ENCODE measurements at places on chromosomes 5 and 9.
A peak's percentile ranks its signal among the peaks of the same experiment; 100 is the strongest.

DNA sequence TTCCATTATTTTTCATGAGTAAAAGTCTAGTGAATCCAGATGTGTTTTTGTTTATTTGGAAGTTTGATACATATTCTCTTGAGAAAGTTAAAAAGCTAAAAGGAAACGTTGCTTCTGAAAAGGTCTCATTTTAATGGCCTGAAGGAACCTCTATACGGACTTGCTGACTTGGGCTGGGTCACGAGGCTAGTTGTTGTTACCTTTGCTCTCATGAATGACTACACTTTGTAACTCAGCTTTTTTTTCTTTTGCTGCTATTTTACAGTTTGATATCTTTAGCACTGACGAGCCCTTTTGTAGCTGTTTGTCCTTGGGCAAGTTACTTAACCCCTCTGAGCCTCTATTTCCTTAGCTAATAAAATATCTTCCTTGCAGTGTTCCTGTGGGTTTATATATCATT, 211.5 kb downstream of the PCSK5 start:
- peak; percentile 21 for DNase-seq

GRCh38 chr5:150052956-150053712, 33.2 kb downstream of the CSF1R start:
- DNase-seq: peak; percentile 74

DNA sequence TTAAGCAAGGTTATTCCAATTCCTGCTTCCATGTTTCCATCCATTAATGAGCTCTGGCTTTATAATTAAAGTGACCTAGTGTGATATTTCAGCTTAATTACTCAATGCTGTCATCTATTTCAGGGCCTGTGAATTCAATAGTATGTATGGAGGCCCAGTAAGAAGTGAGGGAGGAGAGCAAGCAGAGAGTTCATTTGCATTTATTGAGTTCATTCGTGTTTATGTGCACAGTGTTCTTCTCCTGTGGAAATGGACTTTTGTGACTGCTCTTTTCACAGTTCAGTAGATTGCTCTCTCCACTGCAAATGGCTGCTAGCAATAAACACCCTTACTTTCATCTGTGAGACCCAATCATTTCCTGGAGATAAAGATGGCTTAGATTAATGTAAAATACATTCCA, 130.9 kb downstream of the CEMIP2 start:
- DNase-seq: no peak

DNA sequence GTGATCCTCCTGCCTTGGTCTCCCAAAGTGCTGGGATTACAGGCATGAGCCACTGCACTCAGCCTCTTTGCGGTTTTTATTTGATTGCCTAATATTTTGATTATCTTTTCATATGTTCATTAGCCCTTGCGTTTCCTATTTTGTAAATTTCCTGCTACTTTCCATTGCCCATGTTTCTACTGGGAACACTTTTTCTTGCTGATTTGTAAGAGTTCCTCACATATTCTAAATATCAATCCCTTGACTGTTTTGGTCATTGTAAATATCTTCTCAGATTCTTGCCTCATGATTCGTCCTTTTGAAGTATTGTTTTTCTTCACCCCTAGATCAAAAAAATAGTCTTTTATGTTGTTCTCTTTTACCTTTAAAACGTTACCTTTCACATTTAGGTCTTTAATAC, 37.9 kb upstream of the TTC1 start:
- DNase-seq: peak; percentile 38

DNA sequence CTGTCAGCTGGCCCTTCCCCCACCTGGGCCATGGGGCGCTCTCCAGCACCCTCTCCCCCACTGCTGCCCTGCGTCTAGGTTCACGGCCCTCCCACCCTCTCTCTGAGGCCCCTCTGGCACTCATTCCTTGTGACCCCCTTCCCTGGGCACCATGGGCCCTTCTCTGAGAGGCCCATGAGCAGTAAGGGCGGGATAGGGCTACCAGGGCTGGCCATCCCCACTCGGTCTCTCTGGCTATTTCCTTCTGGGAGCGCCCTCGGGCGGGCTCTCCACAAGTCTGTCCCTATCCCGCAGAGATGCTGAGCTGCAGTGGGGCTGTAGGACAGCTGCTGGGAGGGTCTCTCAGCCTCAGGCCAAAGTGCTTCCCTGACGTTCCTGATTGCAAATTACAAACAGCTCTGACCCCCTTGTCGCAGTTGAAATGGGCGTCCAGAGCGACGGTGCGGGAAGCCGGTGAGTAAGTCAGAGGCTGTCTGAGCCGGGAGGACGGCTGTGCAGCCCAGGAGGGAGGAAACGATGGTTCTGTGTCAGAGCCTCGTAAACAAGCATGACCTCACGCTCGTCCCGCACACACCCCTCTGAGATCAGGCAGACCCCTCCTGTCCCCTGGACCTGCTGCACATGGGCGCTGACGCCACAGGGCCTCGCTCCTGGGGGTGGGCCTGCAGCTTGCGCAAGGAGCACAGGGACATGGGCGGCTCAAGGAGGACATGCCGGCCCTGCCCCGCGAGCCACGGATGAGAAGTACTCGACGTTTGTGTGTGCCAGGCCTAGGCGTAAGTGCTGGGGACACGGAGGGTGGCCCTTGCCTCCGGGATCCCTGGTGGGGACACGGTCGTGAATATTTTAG, 36.3 kb upstream of the GFPT2 start:
- DNase-seq: no peak

DNA sequence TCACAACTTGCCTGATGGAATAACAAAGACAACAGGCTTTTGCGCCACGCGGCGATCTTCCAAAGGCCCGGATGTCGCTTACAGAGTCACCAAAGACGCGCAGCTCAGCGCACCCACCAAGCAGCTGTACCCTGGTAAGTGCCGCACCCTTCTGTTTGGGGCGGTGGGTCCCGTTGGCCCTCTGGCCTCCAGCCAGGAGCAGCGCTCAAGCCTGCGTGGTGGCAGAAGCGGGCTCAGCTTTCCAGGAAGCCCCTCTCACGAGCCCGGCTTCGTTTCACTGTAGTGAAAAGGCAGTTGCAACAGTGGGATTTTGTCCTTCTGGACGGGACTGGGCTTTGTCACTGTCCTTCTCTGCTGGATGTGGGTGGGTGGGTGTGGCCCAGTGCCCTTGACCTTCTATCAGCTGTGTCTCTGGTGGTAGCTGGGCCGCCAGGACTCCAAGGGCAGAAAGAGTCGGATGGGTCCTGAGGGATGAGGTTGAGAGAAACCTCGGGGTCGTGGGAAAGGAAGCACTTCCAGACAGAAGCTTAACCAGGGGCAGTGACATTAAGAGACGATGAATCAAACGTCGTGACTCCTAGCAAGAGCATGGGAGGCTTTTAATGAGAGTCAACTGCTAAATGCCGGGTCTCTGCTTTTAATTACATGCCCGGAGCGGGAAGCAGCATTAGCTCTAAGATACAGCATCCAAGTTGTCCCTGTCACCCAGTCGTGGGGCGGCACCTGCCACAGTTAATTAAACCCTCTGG, 49.5 kb downstream of the COL5A1 start:
- no peak for DNase-seq

GRCh38 chr5:171669571-171669970, 116.0 kb upstream of the SMIM23 start:
- DNase-seq: no peak

DNA sequence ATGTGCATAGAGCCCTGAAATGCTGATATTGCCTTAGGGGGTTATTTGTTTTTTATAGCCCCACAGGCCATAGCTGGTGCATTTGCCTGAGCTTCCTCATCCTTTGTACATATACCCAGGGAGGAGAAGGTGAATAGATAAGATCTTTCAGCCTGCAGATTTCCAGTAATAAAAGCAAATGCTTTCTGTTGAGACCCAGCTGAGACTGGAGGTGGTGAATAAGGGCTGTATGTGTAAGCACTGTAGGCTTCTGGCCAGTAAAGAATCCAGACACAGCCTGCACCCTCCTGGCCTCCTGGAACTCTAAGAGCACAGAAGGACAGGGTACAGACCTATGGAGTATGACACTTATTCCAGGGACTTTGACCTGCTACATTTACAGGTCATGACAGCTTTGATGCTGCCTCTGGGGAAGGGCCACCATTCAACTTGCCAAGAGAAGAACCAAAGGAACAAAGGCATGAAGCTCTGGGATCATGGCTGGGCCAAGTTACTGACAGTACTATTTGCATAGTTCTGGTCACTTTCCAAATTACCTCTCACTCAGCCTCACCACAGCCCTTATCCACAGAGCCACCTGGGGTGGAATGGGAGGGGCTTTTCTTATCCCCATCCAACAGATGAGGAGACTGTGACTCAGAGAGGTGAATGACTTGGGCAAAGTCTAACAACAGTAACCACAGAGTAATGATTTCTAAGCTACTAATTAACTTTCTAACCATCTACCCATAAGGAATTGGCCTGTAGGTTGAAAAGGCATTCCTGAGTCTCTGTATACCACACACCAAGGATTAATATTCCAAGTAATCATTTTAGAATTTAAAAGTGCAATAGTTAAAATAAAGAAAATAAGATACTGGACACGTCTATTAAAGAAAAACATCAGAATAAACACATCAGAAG, 604.5 kb upstream of the KLF4 start:
- DNase-seq: no peak

DNA sequence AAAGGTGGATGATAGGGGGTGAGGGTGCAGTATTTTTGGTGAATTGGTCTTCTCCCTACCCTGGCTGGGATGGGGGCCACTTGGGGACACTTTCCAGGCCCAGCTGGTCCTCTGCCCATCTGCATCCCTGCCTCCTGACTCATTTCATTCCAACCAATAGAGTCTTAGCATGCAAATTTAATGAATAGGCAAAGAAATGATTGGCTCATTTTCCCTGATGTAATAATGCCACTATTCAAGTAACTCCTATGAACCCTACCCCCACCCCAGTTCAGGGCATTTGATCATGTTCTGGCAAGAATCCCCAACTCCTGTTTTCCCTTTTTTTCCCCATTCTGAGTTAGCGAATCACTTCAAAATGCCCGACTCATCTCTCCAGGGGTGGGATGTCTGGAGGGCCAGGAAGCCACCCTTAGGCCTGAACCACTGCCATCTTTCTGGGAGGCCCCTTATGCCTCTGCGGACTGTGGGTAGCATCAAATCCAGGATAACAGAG, 56.7 kb downstream of the PCDH1 start:
- DNase-seq: peak; percentile 97

- DNase-seq: no peak
Measured at GRCh38 chr9:82295181-82295580, 306.6 kb downstream of the SPATA31D1 start.

DNA sequence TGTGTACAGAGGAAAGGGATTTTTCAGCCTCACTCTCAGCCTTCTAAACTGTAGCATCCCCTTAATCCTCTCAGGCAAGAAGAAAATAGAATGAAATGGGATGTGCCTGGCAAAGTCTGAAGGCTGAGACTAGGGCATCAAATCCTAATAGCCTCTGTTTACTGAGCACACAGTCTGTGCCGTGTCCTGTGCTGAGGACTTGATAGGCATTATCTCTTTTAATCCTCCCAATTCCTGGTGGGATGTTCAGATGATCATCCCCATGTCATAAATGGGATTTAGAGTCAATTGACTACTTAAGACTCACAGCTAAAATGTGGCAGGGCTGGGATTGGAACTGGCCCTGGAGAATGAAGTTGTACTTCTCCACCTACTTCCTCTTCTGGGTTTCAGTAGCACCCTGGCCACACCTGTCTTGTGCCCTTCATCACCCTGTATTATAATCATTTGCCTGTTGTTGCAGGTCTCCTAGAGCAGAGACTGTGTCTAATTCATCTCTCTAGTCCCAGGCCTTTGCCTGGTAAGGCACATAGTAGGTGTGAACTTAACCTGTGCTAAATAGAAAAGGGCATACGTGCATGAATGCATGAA, 81.0 kb downstream of the WWC1 start:
- DNase-seq: no peak

DNA sequence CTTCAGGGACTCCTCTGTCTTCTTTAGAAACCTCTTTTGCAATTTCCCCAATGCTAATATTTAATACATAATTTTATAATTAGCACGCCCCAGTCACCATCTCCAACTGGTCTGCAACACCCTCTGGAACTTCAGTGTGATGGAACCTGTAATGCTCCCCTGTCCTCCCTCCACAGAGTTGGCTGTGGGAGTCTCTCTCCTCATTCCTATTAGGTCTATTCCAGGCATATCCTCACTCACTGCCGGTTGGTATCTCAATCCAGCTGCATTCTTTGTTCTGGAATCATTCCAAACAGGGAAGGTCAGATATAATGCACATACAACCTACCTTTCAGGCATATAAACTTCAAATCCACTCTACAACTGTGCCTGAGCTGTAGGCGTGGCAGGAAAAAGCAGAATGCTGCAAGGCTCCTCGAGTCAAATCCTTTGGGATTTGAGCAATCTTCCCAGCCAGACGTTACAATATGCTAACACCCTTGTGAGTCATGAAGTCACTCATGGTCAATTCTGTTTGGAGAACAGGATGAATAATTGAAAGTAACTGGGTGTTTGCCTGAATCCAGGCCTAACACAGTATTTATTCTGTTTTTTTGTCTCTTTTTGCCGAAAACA, 293.8 kb downstream of the CWC27 start:
- peak; percentile 95 for DNase-seq

DNA sequence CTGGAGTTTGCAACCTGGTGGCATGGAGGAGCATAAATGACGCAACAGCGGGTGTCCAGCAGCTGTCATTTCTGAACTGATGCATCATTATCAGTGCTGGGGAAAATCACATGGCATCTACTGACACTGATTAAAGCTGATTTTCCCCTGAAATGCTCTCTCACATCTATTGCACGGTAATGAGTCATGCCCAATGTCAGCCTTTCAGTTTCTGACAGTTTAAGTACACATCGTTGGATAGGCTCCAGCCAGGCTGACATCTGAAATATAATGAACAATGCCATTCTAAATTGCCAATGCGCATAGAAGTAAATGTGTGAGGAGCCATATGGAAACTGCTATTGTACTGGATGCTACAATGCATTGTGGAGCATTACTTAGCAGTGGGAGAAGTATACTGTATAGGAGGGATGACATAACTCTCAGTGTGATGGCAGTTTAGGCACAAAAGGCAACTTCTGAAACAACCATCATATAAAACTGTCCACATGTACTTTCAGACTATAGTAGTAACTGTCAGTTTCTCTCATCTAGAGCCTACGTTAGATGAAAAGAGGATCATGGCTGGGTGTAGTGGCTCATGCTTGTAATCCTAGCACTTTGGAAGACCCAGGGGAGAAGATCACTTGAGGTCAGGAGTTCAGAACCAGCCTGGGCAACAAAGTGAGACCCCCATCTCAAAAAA, 389.3 kb upstream of the DMAC1 start:
- DNase-seq: no peak

- DNase-seq: no peak
Measured at GRCh38 chr9:125822160-125822559, 75.0 kb downstream of the PBX3 start.

DNA sequence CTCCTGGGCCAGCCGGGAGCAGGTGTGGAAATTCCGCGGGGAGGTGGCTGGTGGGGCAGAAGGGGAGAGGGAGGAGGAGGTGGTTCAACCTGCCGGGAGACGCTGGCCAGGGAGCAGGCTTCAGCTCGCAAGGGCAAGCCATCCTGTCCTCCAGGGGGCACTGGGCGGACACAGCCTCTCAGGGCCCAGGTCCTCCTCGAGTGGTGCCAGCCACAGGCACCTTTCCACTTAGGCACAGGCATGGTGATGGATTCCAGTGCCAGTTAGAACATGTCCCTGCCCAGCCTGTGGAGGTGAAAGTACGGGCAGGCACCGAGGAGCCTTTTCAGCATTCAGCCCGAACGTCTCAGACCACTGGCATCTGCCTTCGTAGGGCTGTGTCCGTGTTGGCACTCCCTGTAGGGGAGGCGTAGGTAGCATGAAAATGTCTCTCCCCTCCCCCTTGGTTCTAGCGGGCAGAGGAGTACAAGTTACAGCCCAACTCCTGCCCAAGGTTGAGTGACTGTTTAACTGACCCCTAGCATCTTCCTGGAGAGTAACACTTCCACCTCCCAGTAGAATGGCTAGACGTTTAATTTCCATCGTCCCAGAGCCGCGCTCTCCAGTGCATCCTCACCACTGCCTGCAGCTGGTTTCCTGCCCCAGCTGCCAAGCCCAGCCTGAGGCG, 48.9 kb downstream of the DAB2IP start:
- peak; percentile 64 for DNase-seq

Measured in adipocyte (in vitro differentiated cells).